SK-N-SH (cell line): ENCODE measurements at places on chromosomes 3 and 15. TPM values are rescaled to one million over a fixed set of nuclear protein-coding genes. Genes with fewer than 3 reads are reported as not detected.

GRCh38 chr3:143315766-143316165 lies 196.2 kb downstream of the CHST2 start:
- H3K27ac ChIP-seq = no peak overlapping the region
- no peak for DNase-seq
- peaks cover 5% of the 10 kb centered on the region; the same call in 1 of the 2 replicates for H3K4me1 ChIP-seq
- H3K27me3 ChIP-seq = no peaks in the 10 kb centered on the region; the same call in 1 of the 2 replicates
- H3K4me3 ChIP-seq = no peak overlapping the region
- H3K36me3 ChIP-seq = no peaks in the 10 kb centered on the region

- no peak overlapping the region for H3K27ac ChIP-seq
- H3K27me3 ChIP-seq = no peaks in the 10 kb centered on the region
- H3K4me1 ChIP-seq = no peaks in the 10 kb centered on the region; the same call in 1 of the 2 replicates
Measured at GRCh38 chr15:95875121-95875643, 455.3 kb upstream of the NR2F2 start.

- H3K4me3 ChIP-seq = no peak overlapping the region
- no peaks in the 10 kb centered on the region for H3K4me1 ChIP-seq
- peaks cover 55% of the 10 kb centered on the region; the same call in 1 of the 2 replicates for H3K27me3 ChIP-seq
- H3K27ac ChIP-seq = no peak overlapping the region
- DNase-seq = no peak
Measured at GRCh38 chr3:10330319-10330718, 9.4 kb upstream of the SEC13 start.

GRCh38 chr15:31160297-31160696 lies 58.8 kb upstream of the TRPM1 start:
- no peaks in the 10 kb centered on the region for H3K36me3 ChIP-seq
- DNase-seq = peak; percentile 57
- H3K27me3 ChIP-seq = no peaks in the 10 kb centered on the region
- H3K4me3 ChIP-seq = no peak overlapping the region
- H3K27ac ChIP-seq = no peak overlapping the region

DNA sequence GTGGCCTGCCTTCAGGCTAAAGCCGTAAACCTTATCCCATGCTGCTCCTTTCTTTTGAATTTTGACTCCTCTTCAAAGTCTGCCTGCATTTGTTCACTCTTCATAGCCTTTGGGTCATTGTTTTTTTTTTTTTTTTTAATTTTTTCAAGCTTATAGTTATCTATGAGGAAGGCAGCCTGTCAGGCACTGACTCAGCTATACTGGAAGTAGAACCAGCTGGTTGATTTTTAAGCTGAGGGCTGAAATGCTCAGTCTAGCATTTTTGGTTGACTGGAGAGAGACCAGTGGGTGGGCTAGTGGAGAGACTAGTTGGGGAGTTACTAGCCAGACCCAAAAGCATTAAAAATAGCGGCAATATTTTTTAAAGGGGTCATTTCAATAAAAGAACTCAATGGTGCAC lies 44.1 kb downstream of the C3orf20 start:
- H3K36me3 ChIP-seq = no peaks in the 10 kb centered on the region
- no peaks in the 10 kb centered on the region for H3K27me3 ChIP-seq
- H3K4me3 ChIP-seq = no peak overlapping the region
- DNase-seq = no peak
- no peak overlapping the region for H3K27ac ChIP-seq

DNA sequence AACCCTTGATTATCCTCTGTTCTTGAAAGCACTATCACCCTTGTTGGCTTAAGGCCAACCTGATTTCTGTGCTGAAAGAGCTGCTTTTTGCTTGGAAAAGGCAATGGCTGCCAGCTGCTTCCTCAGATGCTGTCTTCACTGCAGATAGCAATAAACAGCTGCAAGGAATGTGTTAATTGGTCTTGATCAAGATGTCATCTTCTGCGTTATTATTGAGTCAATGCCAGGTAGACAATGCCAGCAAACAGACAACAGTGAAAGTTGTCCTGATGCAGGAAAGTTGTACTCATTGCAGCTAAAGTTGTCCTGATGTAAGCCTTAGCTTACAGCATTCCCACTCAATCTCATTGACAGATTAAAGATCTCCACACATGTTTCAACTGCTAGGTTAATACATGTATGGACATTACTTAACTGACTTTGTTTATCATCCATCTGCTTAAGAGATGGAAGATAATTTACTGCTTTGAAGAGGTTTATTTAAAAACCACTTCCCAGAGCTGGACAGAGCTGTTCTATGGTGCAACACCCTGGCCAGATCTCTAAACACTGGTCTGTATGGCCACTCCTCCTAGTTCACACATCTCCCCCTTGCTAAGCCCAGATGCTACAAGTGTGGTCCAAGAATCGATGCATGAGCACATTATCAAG lies 251.0 kb upstream of the MCTP2 start:
- H3K36me3 ChIP-seq = no peaks in the 10 kb centered on the region
- no peak for DNase-seq
- H3K27ac ChIP-seq = no peak overlapping the region
- H3K4me3 ChIP-seq = no peak overlapping the region
- no peaks in the 10 kb centered on the region for H3K27me3 ChIP-seq

- no peaks in the 10 kb centered on the region for H3K27me3 ChIP-seq
- no peak overlapping the region for H3K4me3 ChIP-seq
- peaks cover 28% of the 10 kb centered on the region; the same call in 1 of the 2 replicates for H3K4me1 ChIP-seq
- H3K27ac ChIP-seq = no peak overlapping the region
- no peak for DNase-seq
- no peaks in the 10 kb centered on the region for H3K36me3 ChIP-seq
Measured at GRCh38 chr3:188855675-188856074, 316.1 kb upstream of the TPRG1 start.

GRCh38 chr3:122313281-122313680 lies 11.8 kb upstream of the CSTA start:
- no peak for DNase-seq
- peaks cover 9% of the 10 kb centered on the region; the same call in 1 of the 2 replicates for H3K27me3 ChIP-seq
- no peaks in the 10 kb centered on the region for H3K36me3 ChIP-seq
- H3K4me1 ChIP-seq = no peaks in the 10 kb centered on the region
- no peak overlapping the region for H3K4me3 ChIP-seq

Gene CEP70
- 3.7 and 4.0 TPM in 2 replicates for polyA plus RNA-seq

Gene PTPRG
- 14.1 and 14.3 TPM in 2 replicates for polyA plus RNA-seq

Gene USP3
- 9.3 and 10.8 TPM in 2 replicates for polyA plus RNA-seq

Gene SEMA3B
- 12.4 and 14.9 TPM in 2 replicates for polyA plus RNA-seq

Gene LACTB
- 23.3 and 28.5 TPM in 2 replicates for polyA plus RNA-seq
